ENCODE measurements at places on chromosomes 5 and 9. TPM values are rescaled to one million over a fixed set of nuclear protein-coding genes. Genes with fewer than 3 reads are reported as not detected.

Gene SLC6A19
- not detected for total RNA-seq

Gene NR6A1
- 1.2 TPM for total RNA-seq

Gene NUDT12
- 3.6 TPM for total RNA-seq

Gene LHX6
- total RNA-seq: 18.4 TPM

GRCh38 chr5:160685219-160685618 is 166.8 kb downstream of the ATP10B start:
- no peak overlapping the region for H3K27ac ChIP-seq
- no peaks in the 10 kb centered on the region for H3K4me1 ChIP-seq
- DNase-seq: no peak
- no peaks in the 10 kb centered on the region for H3K27me3 ChIP-seq

- H3K36me3 ChIP-seq: no peaks in the 10 kb centered on the region
- DNase-seq: no peak
- no peaks in the 10 kb centered on the region for H3K4me1 ChIP-seq
- no peak overlapping the region for H3K27ac ChIP-seq
Observed at GRCh38 chr9:107942291-107942690, 452.7 kb upstream of the KLF4 start.

GRCh38 chr5:81359108-81359507 is 34.8 kb downstream of the ACOT12 start:
- no peak overlapping the region for H3K4me3 ChIP-seq
- H3K27me3 ChIP-seq: peaks cover 2% of the 10 kb centered on the region
- no peak for DNase-seq
- H3K27ac ChIP-seq: no peak overlapping the region

- no peaks in the 10 kb centered on the region for H3K27me3 ChIP-seq
- no peak overlapping the region for H3K27ac ChIP-seq
- no peak overlapping the region for H3K4me3 ChIP-seq
Observed at GRCh38 chr5:78929833-78930232, 55.3 kb downstream of the ARSB start.

GRCh38 chr9:15485836-15486666 is 24.7 kb downstream of the PSIP1 start:
- no peak overlapping the region for H3K27ac ChIP-seq
- H3K4me1 ChIP-seq: no peaks in the 10 kb centered on the region
- H3K36me3 ChIP-seq: peaks cover 2% of the 10 kb centered on the region

DNA sequence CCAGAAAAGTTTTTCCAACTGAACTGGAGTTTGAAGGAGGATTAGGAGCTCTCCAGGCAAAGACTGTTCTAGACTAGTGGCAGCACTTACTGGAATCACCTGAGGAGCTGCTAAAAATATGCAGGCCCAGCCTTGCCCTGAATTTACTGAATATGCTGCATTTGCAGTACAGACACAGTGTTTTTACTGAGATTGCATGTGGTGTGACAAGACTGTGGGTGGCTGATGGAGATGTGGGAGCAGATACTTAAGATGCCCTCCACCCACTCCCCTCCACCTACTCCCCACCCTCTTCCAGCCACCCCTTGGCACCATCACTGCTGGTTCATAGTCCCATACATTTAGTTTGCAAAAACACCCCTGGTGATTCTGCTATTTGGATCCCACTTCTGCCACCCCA is 64.1 kb upstream of the HRH2 start:
- no peaks in the 10 kb centered on the region for H3K4me1 ChIP-seq
- DNase-seq: no peak
- no peak overlapping the region for H3K27ac ChIP-seq
- H3K27me3 ChIP-seq: no peaks in the 10 kb centered on the region
- no peaks in the 10 kb centered on the region for H3K36me3 ChIP-seq

DNA sequence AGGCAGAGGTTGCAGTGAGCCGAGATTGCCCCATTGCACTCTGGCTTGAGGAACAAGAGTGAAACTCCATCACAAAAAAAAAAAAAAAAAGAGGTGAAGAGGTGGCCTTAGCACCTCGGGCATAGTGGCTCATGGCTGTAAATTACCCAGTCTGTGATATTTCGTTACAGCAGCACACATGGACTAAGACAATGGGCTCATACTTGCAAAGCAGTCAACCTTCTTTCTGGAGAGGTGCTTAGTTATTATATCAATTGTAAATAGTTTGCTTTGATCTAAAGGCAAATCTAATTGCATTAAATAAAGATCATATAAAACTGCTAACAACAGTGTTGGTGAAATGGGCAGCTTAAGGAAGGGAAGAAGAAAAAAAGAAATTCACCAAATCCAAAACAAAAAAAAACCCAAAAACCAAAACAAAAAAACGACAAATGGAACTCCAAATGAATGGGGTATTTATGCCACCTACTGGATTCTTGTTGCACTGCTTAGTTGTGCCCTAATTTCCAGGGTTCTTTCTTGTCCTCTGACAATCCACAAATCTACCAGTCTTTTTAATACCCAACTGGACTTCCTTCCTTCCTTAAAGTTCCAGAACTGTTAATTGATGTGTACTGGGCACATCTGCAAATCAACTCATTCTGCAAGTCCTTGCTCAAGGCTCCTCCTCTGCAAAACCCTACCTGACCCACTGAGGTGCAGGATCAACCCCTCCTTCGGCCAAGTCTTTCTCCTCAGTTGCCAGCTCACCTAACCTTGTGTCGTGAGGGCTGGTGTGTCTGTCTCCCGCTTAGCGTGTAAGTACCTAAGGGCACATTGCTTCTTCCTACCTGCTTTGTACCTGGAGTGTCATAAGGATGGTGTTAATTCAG is 35.0 kb upstream of the DMRT1 start:
- peak; percentile 50 for DNase-seq
- H3K36me3 ChIP-seq: no peaks in the 10 kb centered on the region
- H3K27ac ChIP-seq: no peak overlapping the region

DNA sequence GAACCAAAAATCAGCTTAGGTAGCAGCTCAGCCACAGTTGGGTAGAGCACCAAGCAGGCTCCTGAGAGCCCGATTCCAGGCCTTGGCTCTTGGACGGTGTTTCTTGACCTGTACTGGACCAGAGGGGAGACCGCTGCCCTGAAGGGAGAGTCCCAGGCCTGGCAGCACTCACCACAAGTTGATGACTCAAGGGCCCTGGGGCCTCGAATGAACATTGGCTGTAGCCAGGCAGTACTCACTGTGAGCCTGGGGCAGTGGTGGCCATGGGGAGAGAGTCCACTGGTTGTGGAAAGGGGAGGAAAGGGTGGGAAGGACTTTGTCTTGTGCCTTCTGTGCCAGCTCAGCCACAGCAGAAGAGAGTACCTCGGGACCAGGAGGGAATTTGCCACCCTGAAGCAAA is 166.1 kb downstream of the EDIL3 start:
- no peaks in the 10 kb centered on the region for H3K36me3 ChIP-seq
- no peaks in the 10 kb centered on the region for H3K27me3 ChIP-seq
- H3K27ac ChIP-seq: no peak overlapping the region
- no peak for DNase-seq

Measured in endothelial cell of umbilical vein (primary cell).